ENCODE measurements at places on chromosomes 6 and 20.

DNA sequence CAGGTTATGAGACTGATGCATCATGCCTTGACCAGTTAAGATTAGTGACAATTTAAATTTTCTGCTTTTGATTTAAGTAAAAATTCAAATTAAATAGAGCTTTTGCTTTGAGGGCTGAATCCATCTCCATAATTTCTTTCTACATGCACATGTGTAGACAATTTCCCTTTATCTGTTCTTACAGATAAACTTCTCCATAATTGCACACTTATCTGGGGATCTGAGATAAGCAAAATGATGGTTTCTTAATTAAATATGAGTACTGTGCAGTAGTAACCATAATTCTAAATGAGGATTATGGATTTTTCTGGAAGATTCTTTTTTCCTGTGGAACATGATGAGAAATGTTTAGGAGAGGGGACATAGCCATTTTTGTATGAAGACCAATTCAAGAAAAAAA lies 44.7 kb downstream of the ZFAND3 start:
- no peak for DNase-seq

GRCh38 chr6:157952861-157953351 lies 28.8 kb upstream of the SYNJ2 start:
- DNase-seq: no peak

GRCh38 chr6:14068133-14068532 lies 49.4 kb upstream of the CD83 start:
- DNase-seq: no peak

DNA sequence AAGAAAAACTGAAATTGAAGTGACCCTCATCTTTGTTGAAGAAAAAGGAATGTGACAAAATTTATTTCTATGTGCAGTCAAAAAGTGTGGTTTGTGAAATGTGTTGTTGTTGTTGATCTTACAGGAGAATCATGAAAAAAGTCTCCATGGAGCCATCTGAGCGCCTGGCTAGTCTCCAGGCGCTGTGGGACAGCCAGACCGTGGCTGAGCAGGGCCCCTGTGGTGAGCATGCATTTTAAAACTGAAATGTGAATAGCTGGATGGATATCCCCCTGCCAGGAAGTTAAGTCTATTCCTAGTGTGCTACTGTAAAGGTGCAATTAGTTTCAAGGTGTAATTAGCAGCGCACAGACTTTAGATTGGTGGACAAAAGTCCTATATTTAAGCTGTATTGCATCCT lies 170.6 kb downstream of the CARMIL1 start:
- DNase-seq: no peak

GRCh38 chr20:21235484-21236445 lies 67.4 kb upstream of the XRN2 start:
- DNase-seq: peak; percentile 22

GRCh38 chr20:4962241-4962855 lies 39.0 kb downstream of the SLC23A2 start:
- no peak for DNase-seq

GRCh38 chr6:129683601-129684322 lies 26.2 kb downstream of the ARHGAP18 start:
- DNase-seq: peak; percentile 30

DNA sequence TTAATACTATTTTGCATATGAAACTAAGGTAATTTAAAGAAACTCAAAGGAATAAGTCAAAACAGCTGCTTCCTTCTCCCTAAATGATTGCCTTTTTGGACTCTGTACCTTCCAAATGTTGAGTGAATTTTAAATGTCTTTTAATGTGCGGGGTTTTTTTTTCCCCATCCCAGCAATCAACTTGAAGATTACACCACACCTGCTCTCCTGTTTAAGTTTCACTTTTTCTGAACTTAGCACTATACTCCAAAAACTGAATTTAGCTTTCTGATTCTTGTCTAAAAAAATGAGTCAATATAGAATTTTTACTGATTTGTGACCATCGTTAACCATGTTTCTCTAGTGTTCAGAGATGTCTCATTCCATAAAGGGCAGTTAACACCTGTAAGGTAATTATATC lies 220.8 kb upstream of the THEMIS start:
- DNase-seq: no peak

DNA sequence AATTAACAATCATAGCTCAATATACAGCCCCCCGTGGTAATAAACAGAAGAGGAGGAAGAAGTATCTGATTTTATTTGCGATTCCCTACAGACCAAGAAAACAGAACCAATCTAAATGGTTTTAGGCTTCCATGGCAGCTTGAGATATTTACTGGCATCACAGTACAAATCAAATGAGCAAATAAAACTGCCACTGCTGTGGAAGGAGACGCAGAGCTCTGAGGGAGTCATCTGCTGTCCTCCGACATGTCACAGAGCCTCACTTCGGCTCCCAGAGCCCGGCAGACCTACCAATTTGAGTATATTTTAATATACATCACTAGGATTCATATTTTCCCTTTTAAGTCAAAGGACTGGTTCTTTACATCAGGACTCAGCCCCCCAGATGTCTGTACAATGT lies 145.2 kb upstream of the KCNQ5 start:
- no peak for DNase-seq

GRCh38 chr20:57881466-57882385 lies 171.9 kb upstream of the PMEPA1 start:
- no peak for DNase-seq

- DNase-seq: no peak
Measured at GRCh38 chr20:15447549-15447948, 1110.1 kb upstream of the FLRT3 start.

DNA sequence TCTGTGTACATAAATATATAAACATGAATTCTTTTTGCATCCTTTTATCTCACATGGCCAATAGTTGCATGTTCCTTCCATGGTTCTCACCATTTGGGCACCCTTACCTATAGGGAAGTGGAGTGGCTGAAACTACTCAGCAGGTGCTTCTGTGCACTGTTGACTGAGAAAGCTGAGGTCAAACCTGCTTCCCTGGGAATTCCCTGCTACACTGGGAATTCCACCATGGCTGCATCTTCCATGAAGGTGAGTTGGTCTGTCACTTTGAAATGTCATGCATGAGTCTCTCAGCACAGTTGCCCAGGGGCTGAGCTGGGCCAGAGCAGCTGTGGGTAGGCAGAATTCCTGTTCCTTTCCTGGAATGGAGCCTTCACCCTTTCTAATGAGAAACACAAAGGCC lies 193.8 kb upstream of the PRSS16 start:
- DNase-seq: no peak

- no peak for DNase-seq
Measured at GRCh38 chr6:144655376-144655775, 370.2 kb downstream of the UTRN start.

GRCh38 chr6:144283646-144284477 lies 1.3 kb upstream of the UTRN start:
- no peak for DNase-seq

DNA sequence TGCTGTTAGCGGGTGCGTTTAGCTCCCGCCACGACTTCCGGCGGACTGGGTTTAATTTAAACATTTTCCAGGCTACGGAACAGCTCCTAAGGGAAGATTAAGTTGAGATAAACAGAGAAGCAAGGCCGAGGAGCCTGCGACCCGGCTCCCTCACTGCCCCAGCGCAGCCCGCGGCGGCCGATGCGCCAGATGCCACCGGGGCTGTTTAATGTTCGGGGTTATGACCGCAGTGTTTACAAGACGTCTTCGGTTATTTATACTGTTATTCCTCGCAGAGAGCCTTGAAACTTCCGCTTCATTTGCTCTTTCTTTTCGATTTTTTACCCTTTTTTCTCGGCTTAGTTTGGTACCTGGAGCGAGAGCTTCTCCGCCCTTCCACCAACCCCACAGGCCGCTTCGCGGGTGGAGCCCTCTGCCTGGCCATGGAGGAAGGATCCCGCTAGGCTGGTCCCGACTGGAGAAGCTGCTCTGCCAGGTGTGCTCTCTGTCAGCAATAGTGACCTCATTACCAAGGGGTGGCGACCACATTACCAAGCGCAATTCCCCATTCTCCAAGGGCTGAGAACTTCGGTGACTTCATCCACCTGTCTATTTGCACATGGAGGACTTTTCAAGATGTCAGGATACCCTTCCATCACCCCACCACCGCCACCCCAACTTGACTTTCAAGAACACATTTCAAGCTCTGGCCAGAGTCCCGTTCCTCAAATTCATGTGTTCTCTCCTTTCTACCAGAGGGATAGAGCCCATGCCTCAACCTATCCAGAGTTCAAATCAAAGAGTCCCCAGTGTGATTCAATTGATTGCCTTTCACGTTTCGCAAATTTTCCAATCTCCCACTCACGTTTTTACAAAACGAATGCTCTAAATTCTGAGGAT lies 4.1 kb downstream of the TCF21 start:
- DNase-seq: no peak

DNA sequence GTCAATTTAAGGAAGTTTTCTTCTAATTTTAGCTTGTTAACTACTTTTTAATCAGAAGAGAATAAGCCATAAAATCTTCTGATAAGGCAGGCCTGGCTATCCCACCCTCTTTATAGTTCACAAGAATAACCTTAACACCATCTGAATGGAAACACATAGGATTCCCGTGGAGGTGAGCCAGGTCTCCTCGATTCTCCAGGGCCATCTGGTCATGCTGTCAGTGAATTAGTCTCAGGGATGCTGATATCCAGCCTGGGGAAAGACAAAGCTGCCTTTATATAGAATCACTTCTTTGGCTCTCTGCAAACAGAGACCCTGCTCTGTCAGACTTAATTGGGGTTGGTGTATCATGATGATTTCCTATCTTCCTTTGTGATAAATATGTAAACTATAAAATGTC lies 30.1 kb upstream of the TAGAP start:
- DNase-seq: no peak

DNA sequence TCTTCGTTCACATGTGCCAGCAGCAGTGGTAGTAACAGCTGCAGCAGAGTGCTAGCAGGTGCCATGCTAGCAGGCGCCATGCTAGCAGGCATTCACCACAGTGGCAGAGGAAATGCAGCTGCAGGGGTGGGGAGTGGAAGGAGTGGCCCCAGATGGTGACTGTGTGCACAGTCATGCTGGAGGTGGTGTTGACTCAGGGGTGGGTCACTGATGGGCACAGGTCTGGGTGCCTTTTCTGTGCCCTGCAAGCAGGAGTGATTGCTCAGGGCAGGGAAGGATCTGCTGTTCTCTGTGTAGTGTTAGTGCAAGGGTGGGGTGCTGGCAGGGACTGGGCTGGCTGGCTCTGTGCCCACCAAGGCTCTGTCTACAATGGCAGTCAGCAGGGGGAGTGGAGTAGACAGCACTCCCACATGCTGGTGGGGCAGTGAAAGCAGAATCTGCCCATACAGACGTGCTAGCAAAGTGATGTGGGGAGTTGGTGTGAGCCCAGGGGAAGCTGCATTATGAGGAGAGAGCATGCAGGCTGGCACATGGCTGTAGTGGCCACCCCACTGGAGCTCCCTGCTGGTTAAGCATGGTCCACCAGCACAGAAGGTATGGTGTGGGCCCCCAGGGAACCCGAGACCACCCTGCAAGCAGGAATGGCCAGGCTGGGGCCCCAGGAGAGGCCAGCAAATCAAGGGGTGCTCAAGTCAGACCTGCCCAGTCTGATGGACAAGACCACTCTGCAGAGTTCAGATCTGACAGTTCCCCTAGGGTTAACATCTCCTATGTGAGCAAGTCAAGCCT lies 11.4 kb upstream of the TSPYL4 start:
- no peak for DNase-seq

- DNase-seq: no peak
Measured at GRCh38 chr6:79468116-79468515, 69.1 kb downstream of the LCA5 start.

GRCh38 chr20:62887152-62887859 lies 25.7 kb upstream of the TCFL5 start:
- DNase-seq: no peak

GRCh38 chr6:139853302-139853992 lies 479.0 kb upstream of the CITED2 start:
- DNase-seq: no peak

- peak; percentile 54 for DNase-seq
Measured at GRCh38 chr6:35327349-35328027, 14.9 kb upstream of the PPARD start.

DNA sequence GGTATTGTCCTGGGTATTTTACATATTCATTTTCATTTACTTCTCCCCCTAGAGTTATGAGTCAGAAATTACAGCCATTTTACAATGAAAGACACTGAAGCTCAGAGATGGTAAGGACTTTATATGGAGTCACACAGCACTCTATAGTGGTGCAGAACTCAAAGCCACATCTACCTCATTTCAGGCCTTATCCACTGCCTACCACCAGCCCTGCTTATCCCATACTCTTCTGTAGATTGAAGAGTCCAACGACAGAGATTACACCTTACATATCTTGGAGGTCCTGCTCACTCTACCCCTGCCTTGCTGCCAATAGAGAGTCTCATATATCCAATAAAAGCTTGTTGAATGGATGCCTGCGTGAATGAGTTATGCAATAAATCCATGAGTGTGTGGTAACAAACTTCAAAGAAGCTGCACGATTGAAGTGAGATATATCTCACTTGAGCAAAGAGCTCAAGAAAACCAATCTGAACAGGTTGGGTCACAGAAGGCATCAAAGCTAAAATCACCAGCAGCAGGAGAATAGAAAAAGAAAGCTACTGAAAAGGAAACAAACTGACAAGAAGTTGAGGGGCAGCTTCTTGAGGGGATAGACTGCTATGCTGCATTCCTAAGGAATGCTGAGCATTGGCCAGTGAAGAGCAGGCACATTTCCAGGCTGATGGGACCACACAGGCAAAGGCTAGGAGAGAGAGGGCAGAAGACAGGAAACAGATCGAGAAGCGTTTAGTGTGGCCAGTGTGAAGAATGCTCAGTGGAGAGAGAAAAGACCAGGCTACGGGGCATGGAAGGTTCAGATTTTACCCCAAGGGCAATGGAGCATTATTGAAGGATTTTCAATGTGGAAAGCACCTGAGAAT lies 585.6 kb downstream of the DHX35 start:
- no peak for DNase-seq

DNA sequence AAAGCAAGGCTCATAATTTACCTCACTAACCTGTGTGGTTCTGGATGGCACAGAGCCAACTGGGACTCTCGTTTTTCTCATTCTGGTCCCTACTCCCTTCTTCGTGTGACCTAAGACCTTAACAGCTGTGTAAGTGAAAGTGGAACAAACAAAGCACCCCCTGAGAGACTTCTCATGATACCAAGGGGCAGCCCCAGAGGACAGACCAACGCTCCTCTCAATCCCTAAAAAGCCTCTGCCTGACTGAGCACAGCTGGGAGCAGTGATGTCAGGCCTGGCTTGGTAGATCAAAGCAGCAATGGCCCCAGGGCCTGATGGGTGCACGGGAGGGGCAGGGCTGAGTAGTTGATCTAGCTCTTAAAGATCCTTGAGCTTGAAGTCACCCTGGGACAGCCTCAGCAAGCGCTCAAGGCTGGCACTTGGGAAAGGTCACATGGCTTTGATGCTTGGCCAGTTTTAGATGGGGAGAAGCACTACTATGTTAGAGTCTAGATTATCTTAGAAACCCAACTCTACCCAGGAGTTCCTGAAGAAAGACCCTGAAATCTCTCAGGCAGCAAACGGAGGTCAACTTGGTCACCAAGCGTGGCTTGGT lies 16.2 kb upstream of the TGM2 start:
- DNase-seq: no peak
